ENCODE measurements at places on chromosomes 13 and 19.

DNA sequence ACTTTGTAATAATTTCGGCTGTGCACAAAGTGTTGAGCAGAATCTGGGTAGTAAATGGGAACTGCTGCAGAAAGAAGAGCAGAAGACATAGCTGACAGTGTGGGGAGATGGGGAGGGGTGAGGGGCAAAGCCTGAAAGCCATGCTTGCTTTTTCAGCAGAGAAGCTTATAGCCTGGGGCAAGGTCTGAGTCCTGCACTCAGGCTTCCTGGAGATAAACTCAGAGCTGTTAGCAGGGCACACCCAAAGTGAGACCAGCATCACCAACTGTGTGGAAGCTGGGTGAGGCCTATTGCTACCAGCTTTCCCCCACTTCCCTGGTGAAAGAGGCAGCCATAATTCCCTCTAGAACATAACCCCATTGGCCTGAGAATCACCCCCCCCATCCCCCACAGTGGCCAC is 15.6 kb upstream of the LHFPL6 start:
- DNase-seq: no peak
- H3K4me3 ChIP-seq: no peak overlapping the region
- no peaks in the 10 kb centered on the region for H3K4me1 ChIP-seq
- H3K27ac ChIP-seq: no peak overlapping the region
- no peaks in the 10 kb centered on the region for H3K36me3 ChIP-seq

DNA sequence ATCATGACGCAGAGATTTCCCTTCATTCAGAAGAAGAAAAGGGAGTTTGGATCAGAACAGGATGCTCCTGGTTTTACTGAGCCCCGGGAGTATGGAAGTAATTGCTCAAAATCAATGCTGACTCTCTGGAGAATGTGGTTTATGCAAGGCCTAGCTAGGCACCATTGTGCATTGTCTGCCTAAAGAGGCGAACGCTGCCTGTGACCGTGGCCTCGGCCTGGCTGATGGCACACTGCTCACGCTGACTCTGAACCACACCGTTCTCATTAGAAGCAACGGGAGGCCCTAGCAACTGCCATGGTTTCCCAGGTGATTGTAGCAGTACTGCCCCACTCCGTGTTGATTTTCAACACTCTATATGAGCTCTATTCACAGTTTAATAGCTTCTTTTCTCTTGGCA is 41.7 kb upstream of the UBL3 start:
- H3K27ac ChIP-seq: no peak overlapping the region
- DNase-seq: no peak
- H3K36me3 ChIP-seq: no peaks in the 10 kb centered on the region
- H3K4me1 ChIP-seq: peaks cover 15% of the 10 kb centered on the region
- peaks cover 3% of the 10 kb centered on the region for H3K27me3 ChIP-seq
- no peak overlapping the region for H3K4me3 ChIP-seq

GRCh38 chr19:10686661-10687517 is 14.3 kb upstream of the QTRT1 start:
- no peaks in the 10 kb centered on the region for H3K27me3 ChIP-seq
- H3K27ac ChIP-seq: no peak overlapping the region

DNA sequence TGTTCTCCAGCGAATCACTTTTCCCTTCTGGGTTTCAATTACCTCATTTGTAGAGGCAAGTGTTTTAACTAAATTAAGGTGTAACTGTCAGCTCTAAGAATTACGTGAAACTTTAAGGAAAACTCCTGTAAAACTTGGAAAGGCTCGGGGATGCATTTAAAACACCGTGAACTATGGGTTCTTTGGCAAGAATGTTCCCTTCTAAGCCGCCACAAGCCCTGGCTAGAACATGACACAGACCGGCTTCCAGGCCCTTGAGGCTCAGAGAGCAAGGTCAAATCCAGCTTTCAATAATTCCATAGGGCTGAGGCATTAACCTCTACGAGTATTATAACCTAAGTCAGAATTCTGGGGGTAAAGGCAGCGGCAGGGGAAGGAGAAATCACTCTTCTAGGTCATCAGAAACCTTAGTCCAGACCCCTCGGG is 685 bp downstream of the VWA8 start:
- no peak for DNase-seq
- H3K27ac ChIP-seq: peak overlapping the region; percentile 91
- H3K36me3 ChIP-seq: peaks cover 5% of the 10 kb centered on the region
- peaks cover 45% of the 10 kb centered on the region for H3K4me1 ChIP-seq
- peaks cover 3% of the 10 kb centered on the region for H3K27me3 ChIP-seq

GRCh38 chr19:48728911-48729664 is 9.6 kb upstream of the MAMSTR start:
- no peak overlapping the region for H3K27ac ChIP-seq
- peaks cover 20% of the 10 kb centered on the region for H3K4me1 ChIP-seq
- H3K27me3 ChIP-seq: peaks cover 2% of the 10 kb centered on the region
- peaks cover 17% of the 10 kb centered on the region for H3K36me3 ChIP-seq
- DNase-seq: no peak

GRCh38 chr13:97012251-97013048 is 18.2 kb upstream of the OXGR1 start:
- no peaks in the 10 kb centered on the region for H3K36me3 ChIP-seq
- H3K4me1 ChIP-seq: no peaks in the 10 kb centered on the region
- H3K4me3 ChIP-seq: no peak overlapping the region
- H3K27ac ChIP-seq: no peak overlapping the region

DNA sequence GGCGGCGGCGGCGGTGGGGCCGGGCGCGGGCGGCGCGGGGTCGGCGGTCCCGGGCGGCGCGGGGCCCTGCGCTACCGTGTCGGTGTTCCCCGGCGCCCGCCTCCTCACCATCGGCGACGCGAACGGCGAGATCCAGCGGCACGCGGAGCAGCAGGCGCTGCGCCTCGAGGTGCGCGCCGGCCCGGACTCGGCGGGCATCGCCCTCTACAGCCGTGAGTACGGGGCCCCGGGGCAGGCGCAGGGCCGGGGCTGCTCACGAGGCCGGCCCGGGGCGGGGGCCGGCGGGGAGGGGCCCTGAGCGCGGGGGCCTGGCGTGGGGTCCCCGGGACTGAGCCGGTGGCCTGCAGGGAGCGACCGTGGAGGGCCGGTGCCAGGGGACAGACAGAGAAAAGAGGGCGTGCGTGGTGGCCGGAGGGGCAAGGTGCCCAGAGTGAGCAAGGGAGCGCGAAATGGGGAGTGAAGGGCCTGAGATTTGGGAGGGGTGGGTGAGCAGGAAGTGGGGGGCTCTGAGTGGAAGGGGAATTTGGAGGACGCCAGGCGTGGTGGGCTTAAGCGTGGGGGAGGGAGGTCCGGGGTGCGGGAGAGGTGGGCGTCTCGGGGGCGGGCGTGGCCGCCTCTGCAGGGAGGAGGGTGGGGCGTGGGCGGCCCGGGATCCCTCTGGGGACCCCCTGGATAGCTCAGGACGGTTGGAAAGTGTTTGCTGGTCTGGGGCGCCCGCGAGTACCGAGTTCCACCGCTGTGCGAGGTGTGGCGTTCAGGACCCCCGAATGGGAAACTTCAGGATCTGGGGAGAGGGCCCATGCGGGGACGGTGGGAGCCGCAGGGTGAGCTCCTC is 575 bp downstream of the CARM1 start:
- peak overlapping the region; percentile 88 for H3K4me3 ChIP-seq
- H3K27me3 ChIP-seq: no peaks in the 10 kb centered on the region
- peak overlapping the region; percentile 91 for H3K27ac ChIP-seq
- peaks cover 46% of the 10 kb centered on the region for H3K4me1 ChIP-seq

All from activated T-helper 1 cell treated with anti-CD3 and anti-CD28 coated beads, Interleukin-12 subunit alpha, Interleukin-12 subunit beta, Interleukin-2, Interleukin-4 antibody, amounts not matched to agents 30 ng/mL and 10 ng/mL and 1 ng/mL, durations not matched to agents 14 hours and 24 hours and 36 hours (primary cell).